RPMI8226 (cell line): ENCODE measurements at places on chromosomes 4 and X.

DNA sequence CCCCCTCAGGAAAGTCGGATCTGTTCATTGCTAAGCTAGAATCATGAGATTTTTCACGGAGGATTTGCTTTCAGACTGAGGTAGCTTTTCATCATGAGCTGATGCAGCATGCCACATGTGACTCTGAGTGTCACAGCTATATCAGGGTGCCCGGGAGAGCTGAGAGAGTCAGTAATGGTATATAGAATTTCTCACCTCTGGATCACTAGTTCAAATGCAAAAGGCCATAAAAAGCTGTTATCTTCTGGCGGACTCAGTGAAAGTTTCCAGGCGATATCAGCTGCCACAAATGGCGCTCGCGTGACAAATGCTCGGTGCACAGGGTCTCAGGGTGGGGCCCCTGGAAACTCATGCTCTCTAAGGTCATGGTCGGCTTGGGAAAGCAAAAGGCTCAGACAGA is 150.1 kb downstream of the DHX15 start:
- no peak for DNase-seq

DNA sequence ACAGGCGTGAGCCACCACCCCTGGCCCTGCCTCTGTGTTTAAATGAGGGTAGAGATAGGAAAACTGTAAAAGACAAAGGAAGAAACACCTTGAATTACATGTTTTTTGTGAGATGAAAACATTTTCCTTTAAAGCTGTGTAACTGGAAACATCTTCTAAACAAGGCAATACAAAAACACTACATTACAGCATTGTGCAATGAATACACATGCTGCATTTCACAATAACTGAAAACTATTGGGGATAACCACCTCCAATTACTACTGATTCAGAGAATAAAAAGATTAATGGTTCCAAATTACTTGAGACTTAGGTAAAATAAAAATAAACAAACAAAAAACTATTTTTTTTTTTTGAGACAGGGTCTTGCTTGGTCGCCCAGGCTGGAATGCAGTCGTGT is 7.6 kb upstream of the OGT start:
- DNase-seq: no peak

GRCh38 chrX:80812176-80812575 is 2.5 kb upstream of the BRWD3 start:
- DNase-seq: peak; percentile 65

DNA sequence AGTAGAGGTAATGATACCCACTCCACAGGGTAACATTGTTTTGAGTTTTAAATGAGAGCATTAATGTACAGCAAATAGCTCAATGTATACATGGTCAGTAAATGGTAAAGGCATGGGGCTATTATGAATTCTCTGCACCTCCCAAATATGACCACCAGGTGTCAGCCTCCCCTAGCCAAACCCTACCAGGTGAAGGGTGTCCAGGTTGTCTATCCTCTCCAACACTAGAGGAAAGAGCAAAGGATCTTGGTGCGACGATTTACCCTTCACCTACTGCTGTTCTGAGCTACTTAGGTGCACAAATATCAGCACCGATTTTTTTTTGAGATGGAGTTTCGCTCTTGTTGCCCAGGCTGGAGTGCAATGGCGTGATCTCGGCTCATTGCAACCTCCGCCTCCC is 26.5 kb upstream of the XIAP start:
- DNase-seq: peak; percentile 68

DNA sequence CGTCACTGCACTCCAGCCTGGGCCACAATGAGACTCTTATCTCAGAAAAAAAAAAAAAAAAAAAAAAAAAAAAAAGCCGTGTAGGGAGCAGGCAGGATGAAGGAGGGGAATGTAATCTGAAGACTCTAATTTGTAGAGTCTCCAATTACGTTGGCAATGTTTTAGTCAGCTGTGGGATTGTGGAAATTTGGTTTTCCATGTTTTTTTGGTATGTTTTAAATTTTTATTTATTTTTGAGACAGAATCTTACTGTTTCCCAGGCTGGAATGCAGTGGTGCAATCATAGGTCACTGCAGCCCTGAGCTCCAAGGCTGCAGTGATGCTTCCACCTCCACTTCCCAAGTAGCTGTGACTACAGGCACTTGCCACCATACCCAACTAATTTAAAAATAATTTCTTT is 56.5 kb downstream of the NSD2 start:
- no peak for DNase-seq
